ENCODE measurements at places on chromosomes 4 and X.

DNA sequence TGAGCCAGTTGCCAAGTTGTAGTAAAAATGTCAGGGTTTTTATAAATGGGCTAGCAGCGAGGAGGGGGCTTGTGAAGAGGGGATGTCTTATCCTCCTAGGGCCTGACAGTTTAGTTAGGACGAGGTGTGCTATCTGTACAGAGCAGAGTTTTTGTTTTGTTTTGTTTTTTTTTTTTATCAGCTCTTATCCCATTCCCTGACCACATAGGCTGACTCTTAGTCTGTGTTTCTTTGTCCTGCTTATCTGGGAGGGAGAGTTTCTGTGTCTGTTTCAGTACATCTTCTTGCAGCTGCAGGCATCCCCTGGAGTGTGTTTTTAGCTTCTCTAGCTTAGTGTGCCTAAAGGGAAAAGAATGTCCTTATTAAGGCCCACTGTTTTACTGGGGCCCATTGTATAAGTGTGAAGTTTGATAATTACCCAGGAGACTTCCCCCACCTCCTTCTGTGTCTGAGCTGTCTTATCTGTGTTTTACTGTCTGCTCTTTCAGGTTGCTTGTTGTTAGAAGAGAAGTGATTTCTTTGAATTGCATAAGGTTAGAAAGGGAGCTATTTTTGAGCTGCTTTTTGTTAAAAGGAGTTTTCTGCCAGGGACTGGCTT is 32.0 kb downstream of the PAGE2 start:
- no peak for DNase-seq

- no peak for DNase-seq
These were observed 89.1 kb downstream of the TBC1D9 start for GRCh38 chr4:140666889-140667614.

- no peak for DNase-seq
These were observed 38.4 kb downstream of the TMEM271 start for GRCh38 chr4:537436-538264.

- no peak for DNase-seq
These were observed at the start of gene FGB for GRCh38 chr4:154562697-154563254. TSS of gene FGB (plus strand) at chr4:154563011. CDS start at chr4:154563019, 8 bp downstream.

- no peak for DNase-seq
These were observed 241.1 kb upstream of the AGTR2 start for GRCh38 chrX:115929480-115929879.

DNA sequence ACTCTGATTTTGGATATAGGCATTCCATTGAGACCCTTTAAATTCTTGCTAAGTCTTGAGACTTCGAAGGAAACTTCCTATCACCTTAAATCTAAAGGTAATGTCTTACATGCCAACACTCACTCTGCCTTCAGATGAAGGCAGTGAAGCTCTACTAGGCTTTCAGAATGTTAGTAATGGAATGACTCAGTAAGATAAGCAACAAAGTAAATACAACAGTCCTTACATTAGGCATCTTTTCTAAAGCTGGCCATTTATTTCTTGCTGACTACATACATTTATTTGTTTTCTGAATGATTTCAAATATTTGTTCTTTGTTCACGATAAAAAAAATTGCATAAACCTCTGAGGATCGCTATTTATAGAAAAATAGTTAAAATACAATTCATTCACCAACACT is 43.5 kb downstream of the ASIC5 start:
- no peak for DNase-seq

- no peak for DNase-seq
These were observed 124.6 kb downstream of the AFF2 start for GRCh38 chrX:148624951-148625474.

- DNase-seq: peak; percentile 19
These were observed 33.8 kb downstream of the NDP start for GRCh38 chrX:43939187-43939926.

DNA sequence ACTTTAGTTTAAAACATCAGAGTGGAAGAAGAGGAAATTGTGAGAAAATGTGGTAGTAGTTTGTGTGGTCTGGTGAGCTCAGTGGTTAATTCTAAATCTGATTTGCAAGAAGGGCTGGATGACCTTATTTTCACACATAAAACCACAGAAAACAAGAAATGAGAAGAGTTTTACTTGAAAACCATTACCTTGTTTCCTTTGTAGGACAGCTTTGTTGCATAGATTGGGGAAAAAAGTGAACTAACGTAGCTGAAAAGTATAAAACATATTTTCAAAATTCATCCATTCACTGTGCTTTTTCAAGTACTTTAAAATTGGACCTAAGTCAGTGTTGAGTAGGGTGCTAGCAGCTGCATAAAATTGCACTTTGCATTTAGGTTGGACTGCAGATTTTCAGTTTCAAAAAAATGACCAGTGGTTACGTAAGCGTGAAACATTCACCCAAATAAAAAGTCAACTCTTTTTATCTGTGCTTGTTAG is 211.3 kb downstream of the ARHGAP10 start:
- no peak for DNase-seq

DNA sequence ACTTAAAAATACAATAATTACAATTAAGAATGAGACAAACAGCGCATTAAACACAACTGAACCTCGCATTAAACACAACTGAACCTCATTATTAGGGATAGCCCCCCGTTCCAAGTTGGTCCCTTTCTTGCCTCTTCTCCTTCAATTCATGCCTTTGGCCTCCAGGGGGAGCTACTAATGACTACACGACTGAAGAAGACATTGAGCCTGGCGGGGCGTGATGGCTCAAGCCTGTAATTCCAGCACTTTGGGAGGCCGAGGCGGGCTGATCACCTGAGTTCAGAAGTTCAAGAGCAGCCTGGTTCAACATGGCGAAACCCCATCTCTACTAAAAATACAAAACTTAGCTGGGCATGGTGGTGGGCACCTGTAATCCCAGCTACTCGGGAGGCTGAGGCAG is 56.4 kb upstream of the NWD2 start:
- no peak for DNase-seq

- DNase-seq: peak; percentile 36
These were observed 52.6 kb downstream of the FNIP2 start for GRCh38 chr4:158821228-158821971.

GRCh38 chr4:123609829-123610228 is 213.2 kb downstream of the SPRY1 start:
- no peak for DNase-seq

- DNase-seq: no peak
These were observed 29.3 kb upstream of the MYOZ2 start for GRCh38 chr4:119106036-119107000.

DNA sequence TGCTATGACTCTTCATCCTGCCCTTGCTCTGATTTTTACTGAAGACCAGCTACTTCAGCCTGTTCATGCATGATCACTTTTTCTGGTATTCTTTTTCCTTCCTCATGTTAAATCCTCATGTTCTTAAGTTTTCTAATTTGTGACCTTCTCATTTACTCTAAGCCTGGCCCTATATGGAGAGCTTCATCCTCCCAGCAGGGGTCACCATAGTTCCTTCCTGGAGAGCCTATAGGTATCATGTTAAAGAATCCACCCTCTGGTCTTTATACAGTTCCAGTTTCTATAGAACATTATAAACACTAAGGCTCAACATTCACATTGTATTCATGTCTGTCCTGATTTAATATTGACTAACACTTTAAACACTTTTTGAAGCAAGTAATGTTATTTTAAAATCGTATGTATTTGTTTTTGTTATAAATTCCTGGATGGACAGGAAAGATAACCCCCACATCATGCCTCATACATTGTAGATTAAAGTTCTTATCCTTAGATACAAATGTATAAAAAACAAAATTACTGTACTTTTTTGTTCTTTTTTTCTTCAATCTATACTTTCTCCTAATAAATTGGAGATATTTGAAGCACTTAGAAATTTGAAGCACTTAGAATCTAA is 53.8 kb upstream of the OTUD4 start:
- peak; percentile 71 for DNase-seq

- DNase-seq: no peak
These were observed 111.0 kb upstream of the RAP2C start for GRCh38 chrX:132330156-132330729.

GRCh38 chrX:134545510-134545909 is 85.5 kb downstream of the HPRT1 start:
- no peak for DNase-seq

- DNase-seq: no peak
These were observed 292.0 kb downstream of the DTHD1 start for GRCh38 chr4:36573441-36573840.

- no peak for DNase-seq
These were observed 337.9 kb downstream of the PPP3CA start for GRCh38 chr4:101009471-101009870.

DNA sequence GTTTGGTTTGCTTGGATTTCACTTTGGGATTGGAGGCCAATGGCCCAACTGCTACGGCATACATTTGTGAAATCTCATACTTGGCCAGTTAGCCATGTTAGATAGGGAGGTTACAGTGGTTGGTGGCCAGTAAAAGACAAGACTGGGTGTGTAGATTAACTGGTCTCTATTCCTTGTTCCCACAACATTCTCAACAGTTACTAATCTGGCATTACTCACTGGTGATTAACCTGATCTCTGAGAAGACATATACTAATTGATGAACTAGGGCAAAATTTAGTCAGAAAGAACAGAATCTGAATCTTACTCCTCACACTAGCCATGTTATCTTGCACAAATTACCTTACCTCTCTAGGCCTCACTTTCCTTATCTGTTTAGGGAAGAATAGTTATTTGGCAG is 33.4 kb downstream of the GATB start:
- no peak for DNase-seq

DNA sequence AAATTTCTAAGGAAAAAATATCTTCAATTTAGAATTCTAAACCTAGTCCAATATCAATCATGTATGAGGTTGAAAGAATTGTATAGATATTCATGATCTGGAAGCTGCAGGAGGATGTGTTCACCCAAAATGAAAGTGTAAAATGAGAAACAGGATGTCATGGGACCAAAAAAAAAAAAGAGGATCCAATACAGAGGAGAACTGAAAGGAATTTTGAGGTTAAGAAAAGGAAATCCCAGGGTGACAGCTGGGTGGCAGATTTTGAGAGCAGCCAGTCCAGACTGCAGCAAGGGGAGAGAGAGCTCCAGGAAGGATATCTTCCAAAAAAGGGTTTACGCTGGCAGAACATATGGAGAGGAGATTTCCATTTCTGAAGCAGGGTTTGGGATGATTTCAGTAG is 38.9 kb downstream of the TLR10 start:
- DNase-seq: no peak

- no peak for DNase-seq
These were observed 135.9 kb downstream of the GATB start for GRCh38 chr4:151624626-151625565.

DNA sequence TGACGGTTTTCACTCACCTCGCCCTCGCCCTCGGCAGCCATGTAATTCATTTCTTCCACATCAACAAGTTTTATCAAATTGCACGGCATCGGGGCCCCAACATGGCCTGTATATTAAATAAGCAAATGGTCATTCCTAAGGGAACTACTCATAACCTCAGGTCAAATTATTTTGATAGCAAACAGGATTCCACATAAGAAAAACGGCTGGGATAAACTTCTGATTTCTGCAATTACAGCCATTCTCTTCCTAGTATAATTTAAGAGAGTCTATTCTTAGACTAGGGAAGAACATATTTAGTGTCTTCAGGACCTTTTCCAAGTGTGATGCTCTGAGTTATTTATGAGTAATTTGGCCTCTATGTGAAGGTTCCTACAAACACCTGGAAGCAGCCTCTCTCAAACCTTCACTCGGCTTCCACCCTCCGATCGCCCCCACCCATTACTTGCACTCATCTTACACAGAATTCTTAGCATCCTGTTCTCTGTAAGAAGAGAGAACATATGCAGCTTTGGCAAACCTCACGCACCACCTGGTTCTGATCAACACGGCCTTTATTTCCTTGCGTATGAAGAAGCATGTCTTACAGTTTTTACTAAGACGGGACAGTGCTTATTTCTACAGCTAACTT is 29.4 kb upstream of the CENPU start:
- no peak for DNase-seq

DNA sequence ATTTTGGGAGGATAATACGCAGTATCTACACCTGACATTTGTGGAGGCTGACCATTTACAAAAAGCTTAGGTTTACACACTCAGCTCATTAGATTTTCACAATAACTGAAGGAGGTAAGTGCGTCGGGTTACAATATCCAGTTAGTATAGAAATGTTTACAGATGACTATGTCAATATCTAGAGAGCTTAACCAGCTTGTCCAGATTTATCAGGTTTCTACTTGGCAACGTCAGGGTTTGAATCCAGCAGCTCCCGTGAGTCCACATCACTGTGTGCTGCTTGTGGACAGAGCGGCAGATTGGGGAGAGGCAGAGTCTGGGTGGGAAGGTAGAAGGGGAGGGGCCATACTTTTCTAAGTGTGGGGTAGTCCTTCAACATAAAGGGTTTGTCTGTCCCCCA is 28.3 kb downstream of the ARHGAP10 start:
- no peak for DNase-seq

GRCh38 chr4:7708981-7709380 is 230.7 kb downstream of the AFAP1 start:
- peak; percentile 67 for DNase-seq

DNA sequence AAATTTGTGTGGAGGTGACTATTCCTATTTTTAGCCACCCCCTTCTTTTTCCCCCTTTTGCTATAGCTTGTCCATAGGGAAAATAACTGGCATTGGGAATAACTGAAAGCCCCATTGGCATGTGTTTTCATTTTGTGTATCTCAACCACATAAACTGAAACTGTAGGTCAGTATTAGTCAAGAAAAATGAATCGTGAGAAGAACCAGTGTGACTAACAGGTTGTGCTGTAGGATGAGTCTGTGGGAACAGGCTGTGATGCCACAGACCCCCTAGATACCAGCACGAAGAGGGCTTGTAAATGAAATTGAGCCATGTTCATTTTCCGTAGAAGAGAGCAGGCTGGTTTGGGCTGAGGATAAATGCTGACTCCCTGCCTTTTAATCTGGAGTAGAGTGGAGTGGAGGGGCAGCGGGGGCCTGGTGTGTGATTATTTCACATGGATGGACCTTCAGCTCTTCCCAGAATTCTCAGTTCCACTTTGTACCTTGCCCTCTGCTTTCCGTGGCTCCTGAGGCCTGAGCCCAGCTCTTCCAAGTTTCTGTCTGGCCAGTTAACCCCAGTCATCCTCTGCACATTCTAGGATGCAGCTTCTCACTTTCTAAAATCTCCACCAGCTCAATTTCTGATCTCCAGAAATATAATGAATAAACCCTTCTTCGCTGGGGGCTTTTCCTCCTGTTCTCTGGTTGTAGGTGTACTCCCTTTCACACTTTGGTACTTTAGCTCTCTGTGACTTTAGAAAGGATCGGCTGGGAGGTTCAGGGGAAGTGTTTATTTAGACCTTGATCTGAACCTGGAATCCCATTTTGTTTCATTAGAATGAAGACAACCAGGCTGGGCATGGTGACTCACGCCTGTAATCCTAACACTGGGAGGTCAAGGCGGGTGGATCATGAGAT is 37.3 kb downstream of the DCUN1D4 start:
- DNase-seq: no peak

DNA sequence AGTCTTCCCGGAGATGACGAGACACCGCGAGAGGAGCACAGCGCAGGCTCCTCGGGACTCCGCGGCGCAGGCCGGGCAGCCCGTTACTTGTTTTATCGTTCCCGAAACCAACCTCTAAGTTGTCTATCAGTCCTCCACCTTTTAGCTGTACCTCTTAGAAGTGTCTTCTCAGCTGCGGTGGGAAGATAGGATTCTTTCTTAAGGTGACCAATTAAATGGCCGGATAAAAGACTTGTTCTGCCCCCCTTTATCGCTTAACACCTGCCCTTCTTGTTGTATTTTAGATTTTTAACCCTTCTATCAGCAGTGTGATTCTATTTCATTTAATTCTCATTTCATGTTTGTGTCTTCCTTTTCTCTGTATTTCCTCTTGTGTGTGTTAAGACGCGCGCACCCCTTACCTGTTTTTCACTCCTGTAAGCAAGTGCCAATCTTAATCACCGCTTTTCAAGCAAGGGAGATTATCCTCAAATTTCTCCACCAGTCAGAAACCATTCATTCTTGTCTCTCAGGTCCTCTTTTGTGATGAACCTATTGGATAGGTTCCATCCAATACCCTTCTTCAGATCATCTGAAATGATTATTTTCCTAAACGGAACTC is at the start of gene SLC9B2:
TSS of gene SLC9B2 (minus strand) at position 15 of the 601 bp plus-strand sequence. CDS start 9,211 bp downstream, outside the sequence.
- DNase-seq: no peak
